Motor neuron (in vitro differentiated cells): ENCODE measurements at places on chromosomes 5 and 9. TPM values are rescaled to one million over a fixed set of nuclear protein-coding genes. Genes with fewer than 3 reads are reported as not detected.

GRCh38 chr9:78606001-78606379 lies 309.1 kb downstream of the PSAT1 start:
- ATAC-seq, result no peak

GRCh38 chr9:113302792-113303418 lies at the start of gene RNF183:
RNF183 (minus strand) TSS chr9:113303376; CDS start chr9:113298184, 5,192 bp downstream.
- ATAC-seq, result no peak

DNA sequence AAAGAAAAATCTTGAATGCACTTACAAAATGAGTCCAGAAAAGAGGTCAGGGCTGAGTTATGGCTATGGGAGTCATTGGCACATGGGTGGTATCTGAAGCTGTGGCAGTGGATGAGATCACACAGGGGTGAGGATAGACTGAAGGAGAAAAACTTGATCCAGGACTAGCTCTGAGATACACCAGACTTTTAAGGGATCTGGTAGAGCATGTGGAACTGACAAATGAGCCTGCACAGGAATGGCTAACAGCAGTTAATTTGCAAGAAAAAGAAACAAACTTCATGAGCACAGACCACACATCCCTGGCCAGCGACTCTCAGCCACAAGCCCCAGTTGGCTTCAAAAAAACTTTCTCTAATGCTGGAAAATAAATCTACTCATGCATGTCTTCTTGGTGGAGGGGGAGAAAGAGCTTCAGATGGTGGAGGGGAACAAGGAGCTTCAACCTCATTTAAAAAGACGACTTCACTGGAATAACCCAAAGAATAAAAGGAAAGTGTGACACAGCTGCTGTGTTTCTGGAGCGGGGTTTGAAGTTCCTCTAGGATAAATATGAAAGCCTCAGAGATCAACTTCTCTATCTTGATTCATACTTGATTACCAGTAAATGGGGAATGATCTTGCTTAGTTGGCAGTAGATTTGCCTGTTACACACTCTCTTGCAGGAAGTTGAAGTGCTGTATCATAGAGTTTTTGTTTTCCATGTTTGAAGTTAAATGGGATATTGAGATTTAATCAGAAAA lies 33.6 kb downstream of the TNFAIP8 start:
- ATAC-seq, result no peak

DNA sequence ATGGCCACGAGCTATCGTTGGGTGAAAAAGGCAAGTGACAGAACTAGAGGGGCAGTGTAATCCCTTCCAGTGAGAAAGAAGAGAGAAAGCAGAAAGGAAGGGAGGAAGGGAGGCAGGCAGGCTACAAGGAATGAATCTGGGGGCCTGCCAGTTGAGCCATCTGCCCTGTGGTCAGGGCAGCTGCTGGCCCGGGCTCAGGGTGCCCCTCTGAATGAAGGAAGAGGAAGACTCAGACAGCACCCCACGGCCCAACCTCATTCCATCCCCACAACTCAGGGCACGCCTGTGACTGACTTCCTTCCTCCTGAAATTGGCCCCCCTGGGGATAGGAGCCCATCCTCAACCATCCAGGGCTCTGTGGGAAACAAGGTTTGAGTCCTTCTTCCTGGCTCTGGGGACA lies 20.3 kb upstream of the FLT4 start:
- ATAC-seq, result no peak

- ATAC-seq, result no peak
These were observed 53.3 kb upstream of the ATP10B start for GRCh38 chr5:160905285-160905684.

Gene IRGM
- not detected in 2 replicates for total RNA-seq

GRCh38 chr5:56962286-56962685 lies 10.4 kb upstream of the MIER3 start:
- no peak for ATAC-seq

GRCh38 chr9:131116281-131117120 lies 8.9 kb upstream of the NUP214 start:
- ATAC-seq, result no peak

DNA sequence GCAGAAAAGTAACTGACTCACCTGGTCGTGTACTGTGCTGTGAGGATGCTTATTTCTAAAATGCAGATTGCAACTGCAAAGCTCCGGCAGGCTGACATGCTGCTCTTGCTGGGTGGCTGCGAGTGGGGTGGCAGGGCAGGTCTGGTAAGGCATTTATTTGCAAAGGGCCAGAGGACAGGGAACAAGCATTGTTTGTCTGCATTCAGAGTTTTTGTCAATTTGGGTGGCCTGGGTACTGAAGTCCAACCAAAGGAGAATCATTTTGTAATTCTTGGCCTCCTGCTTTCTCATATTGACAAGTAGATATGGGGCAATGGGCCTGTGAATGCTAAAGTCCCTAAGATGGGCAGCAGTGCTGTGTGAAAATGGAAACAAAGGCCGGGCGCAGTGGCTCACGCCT lies at the start of gene C9:
TSS of gene C9 (minus strand) at position 129 of the 400 bp plus-strand sequence. CDS start at position 98, 31 bp downstream.
- ATAC-seq, result no peak

DNA sequence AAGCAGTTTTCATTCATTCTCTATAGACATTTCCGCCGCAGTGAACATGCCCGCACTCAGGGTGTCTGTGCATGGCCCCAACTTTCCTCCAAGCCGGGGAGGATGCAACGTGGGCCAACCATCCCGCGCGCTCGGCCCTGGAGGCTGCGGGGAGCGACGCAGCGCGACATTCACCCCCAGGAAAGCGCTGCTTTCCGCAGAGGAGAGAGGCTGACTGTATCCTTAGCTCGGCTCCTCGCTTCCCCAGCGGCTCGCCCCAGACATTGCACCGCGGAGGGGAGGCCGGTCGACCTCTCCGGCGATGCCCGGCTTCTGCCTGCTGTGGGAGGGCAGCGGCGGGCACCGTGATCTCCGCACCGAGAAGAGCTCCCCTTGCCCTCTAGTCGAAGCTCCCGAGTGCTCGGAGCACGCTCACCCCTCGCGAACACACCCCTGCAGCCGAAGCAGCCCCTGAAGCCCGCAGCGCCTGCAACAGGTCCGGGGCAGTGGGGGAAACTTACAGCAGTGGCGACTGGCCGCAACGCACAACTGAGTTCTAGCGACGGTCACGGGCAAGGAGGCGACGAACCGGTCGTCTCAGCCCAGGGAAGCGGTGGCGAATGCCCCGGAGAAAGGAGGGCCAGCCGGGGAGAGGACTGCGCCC lies 600 bp downstream of the ENC1 start:
- ATAC-seq, result peak; percentile 55

DNA sequence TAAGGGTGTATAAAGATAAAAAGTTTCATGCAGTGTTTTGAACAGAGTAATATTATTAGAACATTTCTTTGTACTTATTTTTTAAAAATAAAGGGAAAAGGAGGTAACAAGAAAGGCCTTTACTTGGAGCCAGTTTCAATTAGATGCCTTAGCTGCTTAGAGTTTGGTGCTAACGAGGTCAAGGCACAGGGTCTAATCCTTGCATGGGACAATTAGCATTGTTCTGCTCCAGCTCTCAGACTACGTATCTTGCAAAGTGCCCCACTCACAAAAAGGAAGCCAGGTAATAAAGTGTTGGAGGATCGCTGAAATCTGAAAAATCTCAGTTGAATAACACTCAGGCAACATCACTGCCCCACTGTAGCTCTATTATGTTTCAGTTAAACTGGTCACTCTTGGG lies 2011.3 kb downstream of the EFNA5 start:
- ATAC-seq, result no peak

GRCh38 chr9:68895741-68896478 lies 118.0 kb downstream of the PRKACG start:
- ATAC-seq, result no peak

DNA sequence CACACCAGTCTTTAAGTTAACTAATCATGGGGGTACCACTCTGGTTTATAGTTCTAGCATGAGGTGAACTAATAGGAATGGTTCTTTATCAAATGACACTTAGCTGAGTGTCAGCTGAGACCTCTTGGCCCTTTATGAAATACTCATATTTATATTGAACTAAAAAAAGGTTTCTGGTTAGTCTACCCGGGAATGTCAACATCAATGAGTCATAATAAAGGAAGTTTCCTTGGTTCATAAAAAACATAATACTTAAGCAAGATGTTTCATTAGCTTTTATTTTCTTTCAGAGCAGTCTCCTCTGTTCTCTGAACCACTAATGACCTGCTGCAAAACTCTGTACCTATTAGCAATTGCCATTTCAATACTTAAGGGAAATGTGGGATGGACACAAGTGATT lies 13.7 kb downstream of the DAB2 start:
- ATAC-seq, result no peak

GRCh38 chr9:113591899-113592625 lies 128.5 kb downstream of the RGS3 start:
- ATAC-seq, result no peak

DNA sequence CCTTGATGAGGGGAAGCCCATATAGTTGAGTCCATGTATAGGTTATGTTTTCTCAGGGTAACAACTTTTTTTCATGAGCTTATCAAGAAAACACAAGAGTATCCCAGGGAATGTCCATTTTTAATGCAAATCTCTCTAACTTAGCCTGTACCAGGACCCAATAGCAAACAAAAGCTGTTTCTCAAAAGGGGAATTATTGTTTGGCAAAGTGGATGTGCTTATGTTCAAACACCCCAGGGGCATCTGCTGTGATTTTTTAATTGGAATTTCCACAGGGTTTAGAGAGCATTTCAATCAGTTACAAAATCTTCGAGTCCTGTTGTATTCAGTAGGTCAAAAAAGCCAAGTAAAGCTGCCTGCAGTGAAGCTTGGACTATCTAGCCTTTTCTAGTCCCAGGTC lies 33.4 kb upstream of the CSNK1G3 start:
- no peak for ATAC-seq

Gene P4HA2
- 39.6 and 42.7 TPM in 2 replicates for total RNA-seq

DNA sequence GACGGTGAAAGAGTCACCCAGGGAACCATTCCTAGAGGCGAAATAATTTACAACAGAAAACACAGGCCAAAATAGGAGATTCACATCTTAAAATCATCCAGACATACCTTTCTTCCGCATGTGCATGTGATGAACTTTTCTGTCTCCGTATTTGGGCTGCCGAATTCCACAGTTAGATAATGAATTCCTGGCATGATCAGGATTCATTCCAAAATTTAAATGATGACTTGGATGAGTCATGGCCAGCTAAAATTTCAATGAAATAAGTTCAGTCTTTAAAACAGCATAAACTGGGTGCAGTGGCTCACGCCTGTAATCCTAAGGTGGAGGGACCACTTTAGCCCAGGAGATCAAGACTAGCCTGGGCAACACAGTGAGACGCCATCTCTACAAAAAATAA lies 82.7 kb downstream of the DROSHA start:
- ATAC-seq, result no peak

Gene PRKAA1
- total RNA-seq, result 18.4 and 21.5 TPM in 2 replicates

DNA sequence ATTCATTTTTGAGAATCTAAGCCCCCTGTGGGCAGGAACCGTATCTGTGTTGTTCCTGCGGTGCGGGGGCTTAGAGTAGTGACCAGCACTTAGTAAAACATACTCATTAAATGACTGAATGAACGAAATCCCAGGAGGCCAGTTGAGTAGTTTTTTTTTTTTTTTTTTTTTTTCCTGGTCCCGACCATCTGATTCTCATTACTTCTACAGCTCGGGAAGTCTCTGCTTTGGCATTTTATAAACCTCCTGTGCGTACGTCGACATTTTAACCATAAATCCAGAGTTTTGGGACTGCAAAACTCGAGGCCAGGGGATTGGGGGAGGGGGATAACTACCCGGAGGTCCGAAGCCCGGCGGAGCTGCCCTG lies 31.5 kb upstream of the SPRY4 start:
- ATAC-seq, result no peak

GRCh38 chr5:488241-488640 lies 36.0 kb downstream of the SLC9A3 start:
- ATAC-seq, result no peak

Gene SLC6A19
- 0.15 TPM in 1 of 2 replicates, not detected in the other for total RNA-seq

Gene SECISBP2
- total RNA-seq, result 46.5 and 49.5 TPM in 2 replicates

DNA sequence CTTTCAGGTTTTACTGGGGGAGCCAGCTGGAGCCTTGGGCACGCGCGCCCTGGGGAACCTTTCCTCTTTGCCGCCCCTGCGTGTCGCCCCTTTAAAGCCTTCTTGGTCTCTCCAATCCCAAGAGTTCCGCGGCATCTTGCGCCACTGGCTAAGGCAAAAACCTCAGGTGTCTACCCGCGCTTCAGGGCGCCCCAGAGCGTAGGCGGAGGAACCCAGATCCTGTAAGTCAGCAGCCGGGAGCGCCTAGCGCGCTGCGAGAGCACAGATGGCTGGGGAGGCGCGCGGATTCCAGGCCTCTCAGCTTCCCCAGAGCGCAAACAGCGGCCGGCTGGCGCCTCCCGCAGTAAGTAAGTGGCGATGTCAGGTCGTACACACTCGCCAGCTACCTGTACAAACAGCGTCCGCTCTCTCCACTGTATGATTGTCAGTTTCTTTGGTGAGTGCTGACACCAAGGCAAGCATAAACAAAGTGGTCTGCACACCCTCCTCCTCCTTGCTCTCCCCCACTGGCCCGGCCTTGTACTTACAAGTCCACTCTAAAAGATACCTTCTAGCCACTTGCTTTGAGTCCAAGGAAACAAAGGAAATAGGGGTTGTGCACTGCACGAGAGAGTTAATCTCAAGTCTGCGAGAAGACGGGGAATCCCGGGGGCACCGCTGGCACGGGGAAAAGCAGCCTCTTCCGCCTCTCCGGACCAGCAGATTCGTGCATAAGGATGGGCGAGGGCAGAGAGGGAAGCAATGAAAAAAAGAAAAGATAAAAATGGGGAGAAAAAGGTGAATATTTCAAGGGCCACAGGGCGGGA lies 2.9 kb downstream of the HTR1A start:
- peak; percentile 78 for ATAC-seq

DNA sequence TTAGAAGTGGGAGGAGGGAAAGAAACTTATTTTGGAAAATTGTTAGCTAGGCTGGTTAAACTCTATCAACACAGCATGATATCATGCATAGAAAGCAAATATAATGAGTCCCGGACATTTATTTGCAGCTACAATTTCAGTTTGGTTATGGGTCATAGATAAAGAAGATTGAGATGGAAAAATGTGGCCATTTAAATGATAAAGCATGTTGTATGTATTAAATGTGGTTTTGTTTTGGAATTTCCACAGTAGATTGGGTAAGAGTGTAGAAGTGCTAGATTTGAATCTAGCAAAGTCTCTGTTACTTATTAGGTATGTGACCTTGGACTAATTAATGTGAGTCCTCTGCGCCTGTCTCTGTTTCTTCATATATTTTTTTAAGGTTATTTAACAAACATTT lies 217.4 kb downstream of the KDM4C start:
- no peak for ATAC-seq

Gene C5orf63
- 10.0 and 11.1 TPM in 2 replicates for total RNA-seq

DNA sequence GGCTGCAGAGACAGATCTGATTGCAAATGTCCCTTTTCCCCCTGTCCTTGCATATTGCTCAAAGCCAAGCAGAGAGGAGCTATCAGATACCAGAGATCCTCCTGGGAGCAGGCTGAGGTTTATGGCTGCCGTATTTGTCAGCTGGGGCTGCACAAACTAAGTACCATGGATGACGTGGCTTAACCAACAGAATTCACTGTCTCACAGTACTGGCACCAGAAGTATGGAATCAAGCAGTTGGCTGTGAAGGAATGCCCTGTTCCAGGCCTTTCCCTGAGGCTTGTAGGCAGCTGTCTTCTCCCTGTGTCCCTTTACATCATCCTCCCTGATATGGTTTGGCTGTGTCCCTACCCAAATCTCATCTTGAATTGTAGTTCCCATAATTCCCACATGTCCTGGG lies 2.6 kb downstream of the CFAP90 start:
- ATAC-seq, result no peak
